ENCODE measurements at places on chromosomes 16 and 17.
A peak's percentile ranks its signal among the peaks of the same experiment; 100 is the strongest.

DNA sequence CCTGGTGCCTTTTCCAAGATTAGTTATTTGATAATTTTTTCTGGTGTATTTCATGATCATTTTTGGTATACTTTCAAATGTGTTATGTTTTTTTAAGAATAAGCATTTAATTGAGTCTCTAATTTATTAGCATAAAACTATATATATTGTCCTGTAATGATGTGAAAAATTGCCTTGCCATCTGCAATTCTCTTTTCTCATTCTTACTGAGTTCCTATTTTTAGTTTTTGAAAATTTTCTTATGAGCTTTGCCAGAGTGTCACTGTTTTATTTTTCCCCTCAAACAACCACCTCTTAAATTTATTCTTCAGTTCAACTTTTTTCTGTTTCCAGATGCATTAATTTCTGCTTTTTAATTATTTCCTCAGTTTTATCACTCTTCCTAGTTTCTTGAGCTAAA lies 59.3 kb downstream of the PRKCB start:
- DNase-seq = no peak

DNA sequence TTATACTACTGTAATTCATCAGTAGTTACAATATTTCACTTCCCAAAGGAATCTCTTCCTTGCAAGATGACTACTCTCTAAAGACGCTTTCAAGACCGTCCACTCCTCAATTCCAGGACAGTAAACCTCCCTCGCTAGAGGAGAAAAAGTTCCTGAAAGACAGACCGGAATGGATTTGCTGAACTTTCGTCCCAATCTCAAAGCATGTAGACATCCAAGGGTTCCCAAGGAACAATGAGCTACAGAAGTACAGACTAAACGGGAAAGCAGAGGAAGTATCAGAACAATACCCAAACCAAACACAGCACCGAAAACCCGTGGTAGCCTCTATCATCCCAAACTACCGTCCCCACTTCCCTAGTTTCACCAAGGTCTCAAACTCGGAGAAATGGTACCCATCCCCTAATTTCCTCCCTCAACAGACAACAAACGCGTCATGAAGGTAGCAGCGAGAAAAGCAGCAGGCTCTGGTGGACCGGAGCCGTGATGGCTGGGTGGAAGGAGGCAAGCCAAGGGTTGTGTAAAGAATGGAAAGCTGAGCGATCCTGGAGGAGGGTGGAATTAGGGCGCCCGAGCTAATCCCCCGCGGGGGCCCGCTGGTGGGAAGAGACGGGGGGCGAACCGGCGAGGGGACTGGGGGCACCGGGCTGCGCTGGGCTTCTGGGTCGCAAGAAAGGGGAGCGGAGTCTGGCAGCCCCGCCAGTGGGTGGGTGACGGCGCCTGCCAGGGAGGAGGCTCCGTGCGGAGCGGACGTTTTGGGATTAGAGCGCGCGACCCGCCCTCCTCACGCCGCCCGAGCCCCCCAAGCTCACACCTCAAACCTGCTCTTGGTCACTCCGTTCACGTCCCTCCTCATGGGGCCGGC lies 647 bp downstream of the FBXL20 start:
- peak; percentile 2 for DNase-seq

DNA sequence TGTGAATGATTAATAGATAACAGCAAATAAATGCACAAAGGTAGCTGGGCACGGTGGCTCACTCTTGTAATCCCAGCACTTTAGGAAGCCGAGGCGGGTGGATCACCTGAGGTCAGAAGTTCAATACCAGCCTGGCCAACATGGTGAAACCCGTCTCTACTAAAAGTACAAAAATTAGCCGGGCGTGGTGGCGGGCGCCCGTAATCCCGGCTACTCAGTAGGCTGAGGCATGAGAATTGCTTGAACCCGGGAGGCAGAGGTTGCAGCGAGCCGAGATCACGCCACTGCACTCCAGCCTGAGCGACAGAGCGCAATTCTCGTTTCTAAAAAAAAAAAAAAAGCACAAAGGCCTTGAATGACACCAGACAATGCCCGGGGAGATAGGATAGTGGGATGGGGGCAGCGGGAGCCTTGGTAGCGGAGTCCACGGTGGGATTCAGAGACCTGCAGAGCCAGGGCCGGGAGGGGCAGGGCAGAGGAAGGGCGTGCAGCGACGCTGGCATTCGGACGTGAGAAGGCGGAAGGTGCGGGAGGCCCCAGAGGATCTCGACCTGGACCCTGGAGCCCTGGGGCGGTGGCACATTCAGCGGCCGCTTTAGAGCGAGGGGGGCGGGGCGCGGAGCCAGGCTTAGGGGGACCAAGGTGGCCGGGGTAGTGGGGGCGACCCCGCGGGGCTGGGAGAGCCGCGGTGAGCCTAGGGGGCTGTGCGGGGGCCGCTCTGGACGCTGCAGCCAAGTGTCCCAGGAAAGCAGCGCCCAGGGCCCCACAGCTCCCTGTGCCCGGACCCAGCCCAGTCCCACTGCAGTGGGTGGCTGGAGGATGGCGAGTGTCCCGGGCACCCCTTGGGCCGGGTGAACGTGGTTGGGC lies 999 bp upstream of the FLYWCH2 start:
- DNase-seq = no peak

GRCh38 chr17:4858068-4858881 lies 25.1 kb downstream of the MINK1 start:
- DNase-seq = no peak

DNA sequence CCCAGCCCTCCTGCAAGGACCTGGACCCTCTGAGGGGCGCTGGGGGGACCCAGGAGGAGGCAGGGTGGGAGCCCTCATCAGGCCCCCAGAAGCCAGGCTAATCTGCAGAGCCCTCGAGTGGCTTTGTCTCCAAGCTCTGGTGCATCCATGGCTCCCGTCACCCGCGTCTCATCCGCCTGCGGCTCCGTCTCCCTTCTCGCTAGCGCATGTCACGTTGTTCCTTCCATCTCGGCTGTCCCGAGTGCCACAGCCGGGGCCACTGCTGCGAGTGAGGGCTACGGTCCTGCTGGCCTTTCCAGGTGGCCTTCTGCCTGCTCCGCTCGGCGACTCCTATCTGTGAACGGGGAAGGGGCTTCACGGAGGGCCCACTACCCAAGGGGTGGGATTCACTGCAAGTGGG lies 53.6 kb downstream of the ZFPM1 start:
- DNase-seq = no peak
